ENCODE measurements at places on chromosomes 5 and 9. TPM values are rescaled to one million over a fixed set of nuclear protein-coding genes. Genes with fewer than 3 reads are reported as not detected.

CACNA1B gene
- total RNA-seq = not detected

HNRNPA0 gene
- 24.3 TPM for total RNA-seq

PALM2AKAP2 gene
- 120 TPM for total RNA-seq

DAB2 gene
- total RNA-seq = 221 TPM

CNOT6 gene
- total RNA-seq = 14.8 TPM

FBP1 gene
- total RNA-seq = 14.5 TPM

PRUNE2 gene
- total RNA-seq = 13.9 TPM

PCDHB11 gene
- total RNA-seq = 2.0 TPM

GCNT4 gene
- total RNA-seq = 1.00 TPM

MYMK gene
- not detected for total RNA-seq

ADAMTS16 gene
- total RNA-seq = 1.8 TPM

- DNase-seq = no peak
These were observed 16.5 kb downstream of the MRPL36 start for GRCh38 chr5:1783216-1783554.

DNA sequence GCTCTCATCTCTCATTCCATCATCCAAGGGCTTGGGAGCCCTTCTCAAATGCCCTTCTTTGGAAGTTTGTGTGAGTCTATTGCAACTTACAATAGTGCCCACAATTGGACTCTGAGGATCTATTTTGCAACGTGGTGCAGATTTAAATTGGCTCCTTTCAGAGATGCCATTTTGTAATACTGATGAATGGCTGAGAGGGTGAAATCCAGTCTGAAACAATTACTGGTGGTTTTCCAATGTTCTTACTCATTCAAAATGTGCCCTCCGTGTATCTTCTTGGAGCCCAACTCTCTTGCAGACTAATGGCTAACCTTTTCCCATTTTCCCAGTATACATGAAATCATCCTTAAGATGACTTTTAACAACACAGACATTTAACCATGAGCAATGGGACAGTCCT, 6.1 kb downstream of the ZNF462 start:
- DNase-seq = no peak

GRCh38 chr5:178436326-178436940, 153.8 kb downstream of the COL23A1 start:
- peak; percentile 75 for DNase-seq

- DNase-seq = peak; percentile 41
These were observed 41.4 kb downstream of the COL23A1 start for GRCh38 chr5:178548746-178549145.

- DNase-seq = no peak
These were observed 145.5 kb downstream of the PRR16 start for GRCh38 chr5:120609570-120609969.

GRCh38 chr5:103425686-103426454, 136.7 kb downstream of the NUDT12 start:
- DNase-seq = no peak

DNA sequence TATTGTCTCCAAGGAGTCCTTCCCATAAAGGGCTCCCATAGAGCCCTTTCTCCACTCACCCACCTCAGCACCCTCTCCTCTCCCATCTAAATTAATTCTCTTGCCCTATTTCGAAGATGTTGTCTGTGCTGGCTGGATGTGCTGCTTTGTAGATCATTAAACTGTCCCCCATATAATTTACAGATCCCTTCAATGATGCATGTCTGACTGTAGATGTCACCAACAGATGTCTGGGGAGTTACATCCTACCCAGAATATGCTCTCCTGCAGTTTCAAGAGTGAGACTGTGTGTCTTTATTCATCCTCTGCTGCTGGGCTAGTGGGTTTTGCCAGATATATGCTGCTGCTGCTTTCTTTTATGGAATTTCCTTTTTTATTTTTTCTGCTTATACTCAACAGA, 351.2 kb downstream of the MLLT3 start:
- DNase-seq = no peak

DNA sequence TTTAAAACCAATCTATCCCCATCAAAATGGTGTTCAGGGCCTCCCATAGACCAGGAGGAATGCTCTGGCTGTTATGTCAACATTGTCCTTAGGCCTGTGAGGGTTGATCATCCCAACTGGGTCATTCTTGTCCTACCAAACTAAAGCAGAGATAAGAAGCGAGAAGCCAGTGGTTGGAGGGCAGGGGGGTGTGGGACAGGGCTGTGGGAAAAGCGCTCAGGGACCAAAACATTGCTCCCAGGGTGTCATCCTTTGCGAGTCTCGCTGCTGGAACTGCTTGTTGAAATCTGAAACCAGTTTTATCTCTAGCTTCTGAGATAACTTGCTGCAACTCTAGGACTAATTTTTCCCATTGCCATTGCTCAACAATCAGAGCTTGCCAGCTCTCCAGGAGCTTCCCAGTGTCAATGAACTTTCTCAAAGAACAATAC, 48.1 kb downstream of the SPATA31C2 start:
- no peak for DNase-seq

DNA sequence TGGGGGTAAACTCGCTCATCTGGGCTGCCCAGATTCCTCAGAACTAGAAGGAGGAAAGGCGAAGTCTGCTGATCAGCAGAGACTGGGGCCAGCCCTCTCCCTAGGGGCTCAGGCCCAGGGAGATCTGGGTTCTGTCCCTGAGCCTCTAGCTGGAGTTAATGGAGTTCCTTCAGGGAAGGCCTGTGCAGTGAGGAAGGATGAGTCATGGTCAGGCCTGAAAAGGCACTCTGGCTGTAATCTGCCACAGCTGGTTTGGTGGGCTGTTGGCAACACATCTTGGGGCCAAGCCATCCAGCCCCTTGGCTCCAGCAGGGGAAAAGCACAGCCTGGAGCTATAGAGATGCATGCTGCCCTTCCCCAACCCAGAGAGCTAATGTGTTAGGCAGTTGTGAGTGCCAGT, 459.6 kb downstream of the PRELID2 start:
- DNase-seq = no peak

DNA sequence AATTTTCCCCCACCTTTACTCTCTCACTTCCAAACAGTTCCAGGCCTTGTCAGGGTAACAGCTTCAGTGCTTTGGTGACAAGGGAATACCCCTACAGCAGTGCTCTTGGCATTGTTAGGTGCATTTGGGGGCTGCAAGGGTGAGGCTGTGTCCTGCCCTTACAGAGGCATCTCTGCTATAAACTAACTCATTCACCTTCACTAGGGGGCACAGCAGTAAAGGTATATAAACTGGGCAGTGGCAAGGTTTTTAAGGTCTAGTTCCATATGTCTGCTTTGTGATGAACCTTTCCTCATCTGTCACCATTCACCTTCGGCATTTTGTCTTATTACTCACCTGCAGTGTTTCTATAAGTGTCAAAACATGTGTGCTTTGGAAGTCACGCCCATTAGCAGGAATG, 79.1 kb upstream of the GPR151 start:
- no peak for DNase-seq

GRCh38 chr5:154753792-154754191, 1.4 kb upstream of the LARP1 start:
- no peak for DNase-seq

- DNase-seq = peak; percentile 6
These were observed 10.9 kb downstream of the SEC24A start for GRCh38 chr5:134659456-134659855.

DNA sequence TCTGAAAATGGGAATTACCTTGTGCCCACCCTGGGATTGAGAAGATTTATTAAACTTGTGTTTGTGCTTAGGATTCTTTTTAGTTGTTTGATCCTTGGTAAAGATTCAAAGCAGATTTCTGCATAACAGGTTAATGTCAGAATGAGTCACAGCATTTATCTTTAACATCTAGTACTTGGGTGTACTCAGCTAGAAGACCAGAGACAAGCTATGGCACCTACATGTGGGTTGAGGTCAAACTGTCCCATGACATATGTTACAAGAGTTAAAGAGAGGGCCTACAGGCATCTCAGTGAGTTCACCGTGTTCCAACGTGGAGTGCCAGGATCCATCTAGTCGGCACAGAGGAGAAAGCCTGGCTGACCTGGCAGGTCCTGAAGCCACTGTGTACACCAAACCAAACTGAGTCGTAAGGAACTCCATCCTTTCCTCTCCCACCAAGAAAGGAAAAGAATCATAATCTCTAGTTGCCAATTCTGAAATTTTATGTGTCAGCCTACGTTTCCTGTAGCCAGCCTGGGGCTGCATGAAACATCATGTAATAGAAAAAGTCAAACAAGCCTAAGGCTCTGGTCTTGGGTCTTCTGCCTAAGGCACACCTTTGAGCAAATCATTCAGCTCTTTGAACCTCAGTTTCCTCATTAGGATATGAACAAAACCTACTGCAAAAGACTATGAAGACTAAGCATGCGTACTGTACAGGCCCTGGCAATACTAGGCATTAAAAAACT, 73.7 kb downstream of the RCL1 start:
- DNase-seq = no peak

- DNase-seq = no peak
These were observed 96.5 kb upstream of the ANKRD55 start for GRCh38 chr5:56329652-56330051.

- DNase-seq = no peak
These were observed 102.8 kb downstream of the CDH18 start for GRCh38 chr5:19885040-19885824.

DNA sequence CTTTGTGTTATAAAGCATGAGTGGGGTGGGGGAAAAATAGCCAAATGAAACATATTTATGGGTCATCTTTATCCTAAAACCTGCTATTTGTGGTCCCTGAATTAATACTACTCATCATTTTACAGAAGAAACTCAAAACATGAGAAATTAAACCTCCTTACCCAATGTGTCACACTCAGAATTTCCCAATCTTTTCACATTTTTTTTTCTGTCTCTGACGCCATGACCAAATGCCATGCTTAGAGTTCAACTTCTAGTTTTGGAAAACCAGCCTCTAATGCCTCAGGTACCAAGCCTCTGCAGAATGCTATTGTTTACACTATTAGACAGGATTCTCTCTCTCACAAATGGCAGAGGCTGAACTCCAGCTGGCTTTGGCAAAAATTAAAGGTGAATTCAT, 505.5 kb upstream of the WWC1 start:
- DNase-seq = no peak

- DNase-seq = no peak
These were observed 218.4 kb upstream of the MVB12B start for GRCh38 chr9:126108240-126108639.

DNA sequence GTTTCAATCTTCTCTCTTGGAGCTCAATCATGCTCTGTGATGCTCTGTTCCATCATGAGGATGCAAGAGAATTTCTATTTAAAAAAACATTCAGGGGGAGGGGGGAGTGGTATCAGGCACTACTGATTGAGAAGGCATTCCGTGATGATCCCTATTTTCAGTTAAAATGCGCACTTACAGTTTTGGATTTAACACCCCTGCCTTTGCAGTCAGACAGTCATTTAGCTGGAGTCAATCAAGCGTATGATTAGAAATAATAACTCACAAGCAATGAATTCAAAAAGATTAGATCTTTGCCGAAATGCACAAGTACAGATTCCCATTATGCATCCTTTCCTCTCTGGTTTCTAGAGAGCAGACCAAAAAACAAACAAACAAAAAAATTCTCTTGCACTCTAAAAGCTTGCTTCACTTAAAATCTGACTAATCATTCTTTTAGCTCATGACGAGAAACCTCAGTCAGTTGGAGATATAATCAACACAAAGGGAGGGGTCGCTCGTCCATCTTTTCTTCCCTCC, 55.4 kb downstream of the EFNA5 start:
- no peak for DNase-seq

DNA sequence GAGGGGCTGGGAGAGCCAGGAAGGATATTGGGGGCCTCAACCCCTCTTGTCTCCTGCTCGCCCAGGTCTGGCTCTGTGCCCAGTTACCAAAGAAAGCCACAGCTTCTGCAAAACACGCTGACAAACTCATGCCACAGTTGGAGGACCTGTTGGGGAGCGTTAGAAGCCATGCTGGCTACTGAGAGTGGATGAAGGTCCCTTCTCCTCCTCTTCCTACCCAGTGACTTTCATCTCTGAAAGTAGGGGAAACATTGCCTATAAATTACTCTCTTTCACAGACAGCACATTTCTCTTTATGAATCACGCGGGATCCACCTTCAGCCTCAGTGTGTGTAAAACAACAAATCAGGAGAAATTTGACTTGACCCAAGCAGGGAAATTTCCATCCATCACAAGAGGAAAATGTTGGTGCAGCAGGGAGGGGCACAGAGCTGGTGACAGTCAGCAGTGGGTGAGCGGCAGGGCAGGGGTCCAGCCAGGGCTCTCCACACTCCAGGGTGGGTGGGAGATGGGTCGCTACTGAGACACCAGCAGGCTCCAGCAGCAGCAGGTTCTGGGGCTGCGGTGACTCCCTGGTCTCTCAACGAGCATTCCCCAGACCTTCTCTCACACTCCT, 181.9 kb downstream of the FGF18 start:
- peak; percentile 59 for DNase-seq

DNA sequence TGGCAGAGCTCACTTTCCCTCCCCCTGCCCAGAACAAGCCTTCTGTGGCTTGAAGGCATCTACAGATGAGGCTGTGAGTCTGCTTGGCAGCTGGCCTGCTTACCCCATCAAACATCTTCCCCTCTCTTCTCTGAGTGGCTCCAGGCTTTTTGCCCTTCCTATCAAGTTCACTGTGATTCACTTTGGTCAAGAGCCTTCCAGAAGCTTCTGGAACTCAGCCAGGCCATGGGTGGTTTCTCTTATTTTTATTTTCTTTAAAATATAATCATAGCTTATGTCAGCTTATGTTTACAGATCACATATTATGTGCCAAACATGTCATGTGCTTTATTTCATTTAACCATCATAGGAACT, 267.0 kb downstream of the SEC61B start:
- DNase-seq = no peak

GRCh38 chr9:137031904-137032640, at the start of gene FUT7:
Gene FUT7, minus strand, starts transcription at chr9:137032088. Its CDS starts 97 bp downstream, at chr9:137031991.
- DNase-seq = no peak

DNA sequence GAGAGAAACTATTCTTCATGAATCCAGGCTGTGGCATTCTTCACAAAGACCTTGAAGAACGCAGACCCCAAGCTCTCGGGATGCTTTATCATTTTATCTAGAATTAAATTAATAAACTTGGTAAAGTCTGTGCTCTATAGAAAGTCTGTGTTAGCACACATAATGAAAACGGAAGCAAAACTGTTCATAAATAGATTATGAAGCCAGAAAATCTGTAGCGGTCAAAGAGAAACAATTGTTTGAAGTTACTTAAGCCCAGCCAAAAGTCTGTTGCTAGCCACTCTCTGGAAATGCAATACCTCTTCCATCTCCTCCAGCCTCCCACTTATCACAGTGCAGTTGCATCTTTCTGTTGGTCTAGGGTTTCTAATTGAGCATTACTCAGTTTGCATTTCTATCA, 375.9 kb downstream of the KIF4B start:
- DNase-seq = no peak

GRCh38 chr5:96075579-96076289, 114.1 kb upstream of the ELL2 start:
- DNase-seq = no peak

- no peak for DNase-seq
These were observed 12.9 kb downstream of the PLPP1 start for GRCh38 chr5:55521881-55522280.

GRCh38 chr9:127813686-127814226, 11.1 kb downstream of the FPGS start:
- no peak for DNase-seq

GRCh38 chr9:97319395-97319794, 11.9 kb downstream of the CCDC180 start:
- DNase-seq = no peak

- no peak for DNase-seq
These were observed 24.3 kb downstream of the CENPP start for GRCh38 chr9:92349771-92350739.

Measured in mesenteric fat pad (tissue), 1 donor.